Upper lobe of left lung (tissue), 6 donors: ENCODE measurements at places on chromosomes 5 and 9.

DNA sequence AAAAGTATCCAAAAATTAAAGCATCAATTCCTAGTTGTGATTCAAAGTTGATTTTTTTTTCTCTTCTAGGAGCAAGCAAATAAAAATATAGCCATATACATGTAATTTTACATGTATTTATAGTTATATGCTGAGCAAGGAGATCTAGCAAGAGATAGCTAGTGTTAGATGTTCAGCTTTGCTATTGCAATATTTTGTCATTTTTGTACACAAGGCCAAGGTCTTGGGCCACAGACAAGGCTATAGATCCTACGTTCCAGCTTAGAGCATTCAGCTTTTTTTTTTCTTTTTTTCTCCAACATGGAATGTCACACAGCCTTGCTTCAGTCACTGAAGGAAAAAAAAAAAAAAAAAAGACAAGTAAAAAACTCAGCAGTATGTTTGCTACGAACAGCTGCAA is 36.8 kb downstream of the HMGCR start:
- DNase-seq = no peak

DNA sequence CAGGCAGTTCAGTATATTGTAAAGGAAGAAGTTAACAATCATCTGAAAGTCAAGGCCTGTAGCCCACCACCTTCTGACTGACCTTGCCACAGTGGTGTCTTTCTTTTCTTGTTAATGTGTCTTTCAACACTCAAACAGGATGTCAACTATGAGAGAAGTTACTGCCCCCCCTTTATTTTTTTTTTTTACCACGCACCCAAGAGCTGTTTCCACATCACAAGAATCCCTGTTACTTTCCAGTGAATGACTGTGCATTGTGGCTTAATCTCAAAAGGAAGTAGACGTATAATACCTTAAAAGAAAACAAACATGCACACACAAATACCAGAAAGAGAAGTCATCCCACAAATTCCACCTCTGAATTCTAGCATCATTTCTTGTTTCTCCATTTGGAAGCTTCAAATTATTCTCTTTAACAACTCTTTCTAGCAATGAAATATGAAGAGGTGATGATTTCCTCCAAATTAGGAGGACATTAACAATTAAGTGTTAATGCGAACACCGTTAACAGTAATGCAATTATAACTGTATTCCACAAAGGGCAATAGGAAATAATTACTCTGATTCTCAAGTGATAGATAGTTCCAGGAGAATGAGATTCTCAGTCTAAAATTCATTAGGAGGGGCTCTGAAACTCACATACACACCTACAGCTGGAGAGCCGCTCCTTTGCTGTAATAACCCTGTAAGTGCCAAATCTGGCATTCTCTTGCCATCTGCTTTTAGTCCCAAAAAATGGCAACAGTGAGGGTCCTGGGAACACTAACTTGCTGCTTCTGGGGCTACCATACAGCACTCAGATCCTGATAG is 201.0 kb downstream of the EFNA5 start:
- DNase-seq = no peak

DNA sequence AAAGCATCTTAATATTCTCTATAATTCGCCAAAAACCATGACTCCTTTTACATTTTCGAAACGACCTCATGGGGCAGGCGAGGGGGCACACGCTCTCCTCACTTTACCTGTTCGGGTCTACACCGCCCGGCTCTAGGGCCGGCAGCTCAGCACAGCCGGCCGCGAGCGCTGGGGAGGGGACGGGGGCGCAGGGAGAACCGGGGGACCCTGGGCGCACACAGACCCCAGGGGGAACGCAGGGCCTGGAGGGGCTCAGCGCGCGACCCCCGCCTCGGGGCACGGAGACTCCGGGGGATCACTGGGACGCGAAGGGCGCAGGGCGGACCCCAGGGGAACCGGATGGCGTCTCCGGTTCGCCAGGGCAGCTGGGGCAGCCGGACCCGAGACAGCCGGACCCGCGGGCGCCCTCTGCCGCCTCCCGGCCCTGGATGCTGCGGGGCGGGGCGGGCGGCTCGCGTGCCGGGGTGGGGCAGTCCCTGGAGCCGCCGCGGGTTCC is at the start of gene AHRR:
Gene AHRR, plus strand, starts transcription at position 485 of the 496 bp plus-strand sequence. CDS start 22,189 bp downstream, outside the sequence.
- peak; percentile 95 for DNase-seq

- DNase-seq = no peak
These were observed 7.7 kb upstream of the NFIB start for GRCh38 chr9:14321517-14322130.

DNA sequence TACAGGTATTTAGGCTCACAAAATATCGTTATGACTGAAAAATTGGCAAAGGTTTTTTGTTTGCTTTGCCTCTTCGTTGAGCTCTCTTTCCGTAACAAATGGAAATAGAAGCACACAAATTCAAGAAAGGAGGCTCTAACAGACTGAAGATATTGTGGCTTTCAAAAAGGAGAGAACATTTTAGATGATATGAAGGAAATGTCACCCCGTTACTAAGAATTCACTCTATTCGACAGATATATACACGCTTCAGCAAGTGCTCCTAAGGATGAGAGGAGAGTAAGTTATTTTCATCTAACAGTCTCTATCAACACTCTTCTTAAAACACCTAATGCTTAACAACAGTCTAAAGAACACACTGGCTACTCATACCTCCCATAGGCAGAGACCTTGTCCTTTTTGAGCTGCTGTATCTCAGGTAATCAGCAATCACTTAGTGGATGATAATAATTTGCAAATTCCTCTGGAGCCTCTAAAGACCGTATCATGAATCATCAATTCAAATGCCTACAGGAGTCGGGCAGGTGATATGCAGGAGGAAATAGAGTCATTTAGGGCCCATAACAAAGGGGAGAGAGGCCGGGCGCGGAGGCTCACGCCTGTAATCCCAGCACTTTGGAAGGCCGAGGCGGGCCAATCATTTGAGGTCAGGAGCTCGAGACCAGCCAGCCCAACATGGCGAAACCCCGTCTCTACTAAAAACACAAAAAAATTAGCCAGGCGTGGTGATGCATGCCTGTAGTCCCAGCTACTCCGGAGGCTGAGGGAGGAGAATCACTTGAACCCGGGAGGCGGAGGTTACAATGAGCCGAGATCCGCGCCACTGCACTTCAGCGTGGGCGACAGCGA is 1.4 kb upstream of the HSDL2 start:
- peak; percentile 55 for DNase-seq

DNA sequence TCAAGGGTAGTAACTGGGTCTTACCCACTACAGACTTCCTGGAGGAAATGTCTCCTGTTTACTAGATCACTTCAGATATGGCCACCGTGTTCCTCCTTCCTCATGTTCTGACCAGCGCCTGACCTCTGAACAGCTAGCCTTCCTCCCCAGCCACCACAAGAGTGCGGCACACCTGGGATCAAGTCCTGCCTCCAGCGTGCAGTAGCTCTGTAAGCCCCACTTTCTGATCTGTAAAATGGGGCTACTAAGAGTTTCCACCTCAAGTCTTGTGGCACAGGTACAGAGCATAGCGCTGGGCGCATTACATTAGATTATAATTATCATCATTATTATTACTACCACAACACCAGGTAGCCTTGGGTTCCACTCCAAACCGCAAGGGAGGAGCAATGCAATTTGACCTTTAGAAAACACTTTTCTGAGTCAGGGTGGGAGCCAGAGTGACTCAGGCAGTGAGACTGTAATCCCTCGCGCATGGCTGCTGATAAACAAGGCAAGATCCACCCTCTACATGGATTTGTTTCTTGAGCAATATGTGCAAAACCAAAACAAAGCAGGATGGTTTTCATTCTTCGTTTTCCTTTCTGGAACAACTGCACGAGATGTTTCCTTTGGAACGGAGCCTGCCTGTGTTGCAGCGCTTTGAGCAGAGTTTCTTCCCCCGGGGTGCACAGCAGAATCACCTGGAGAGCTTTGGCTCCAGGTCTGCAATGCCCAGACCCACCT is 65.0 kb upstream of the ANGPTL2 start:
- DNase-seq = no peak

GRCh38 chr5:43171451-43171850 is 20.6 kb upstream of the NIM1K start:
- no peak for DNase-seq

- DNase-seq = peak; percentile 67
These were observed 52.7 kb upstream of the TJP2 start for GRCh38 chr9:69121155-69122081.

- no peak for DNase-seq
These were observed 52.0 kb downstream of the FYB1 start for GRCh38 chr5:39167141-39167971.

DNA sequence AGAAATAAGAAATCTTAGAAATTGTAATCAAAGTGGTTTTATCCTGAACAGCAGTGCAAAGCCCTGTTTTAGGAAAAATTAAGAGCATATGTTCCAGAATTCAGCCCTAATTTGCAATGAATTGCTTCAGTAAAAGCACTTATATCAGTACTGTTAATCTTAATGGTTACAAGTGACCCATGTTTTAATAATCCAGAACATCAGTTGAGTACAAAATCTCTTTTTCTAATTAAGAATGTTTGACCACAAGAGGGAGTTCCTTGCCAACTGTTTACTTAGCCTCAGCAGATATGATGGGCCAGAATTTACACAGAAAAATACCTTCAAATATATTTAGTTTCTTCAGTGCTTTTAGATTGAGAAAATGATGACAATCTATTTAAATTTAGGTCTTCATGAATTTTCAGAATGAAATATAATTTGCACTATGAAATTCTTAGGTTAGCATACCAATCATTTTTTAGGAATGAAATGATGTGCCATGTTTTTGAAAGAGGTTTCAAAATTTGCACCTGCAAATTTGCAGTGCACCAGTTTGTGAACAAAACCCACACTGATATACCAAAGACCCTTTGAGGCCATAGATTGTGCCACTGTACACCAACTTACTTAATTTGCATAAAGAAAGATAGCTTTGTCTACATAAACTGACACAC is 926.3 kb upstream of the ARRDC3 start:
- DNase-seq = no peak

DNA sequence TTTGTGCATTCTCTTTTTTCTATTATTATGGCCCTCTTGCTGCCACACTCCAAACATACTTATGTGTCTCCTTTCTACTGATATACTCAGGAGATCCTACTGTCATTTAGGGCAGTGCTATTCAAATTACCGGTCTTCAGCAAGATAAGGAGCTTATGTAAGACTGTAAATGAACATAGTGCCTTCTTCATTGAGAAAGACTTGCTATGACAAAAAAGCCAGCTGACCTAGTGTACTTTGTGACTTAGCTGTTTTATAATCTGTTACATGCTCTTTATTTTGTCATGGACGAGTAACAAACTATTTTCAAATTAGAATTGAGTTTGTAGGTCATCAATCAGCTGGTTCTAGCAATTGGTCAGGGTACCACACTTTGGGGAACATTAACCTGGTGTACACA is 32.8 kb downstream of the RANBP17 start:
- no peak for DNase-seq

DNA sequence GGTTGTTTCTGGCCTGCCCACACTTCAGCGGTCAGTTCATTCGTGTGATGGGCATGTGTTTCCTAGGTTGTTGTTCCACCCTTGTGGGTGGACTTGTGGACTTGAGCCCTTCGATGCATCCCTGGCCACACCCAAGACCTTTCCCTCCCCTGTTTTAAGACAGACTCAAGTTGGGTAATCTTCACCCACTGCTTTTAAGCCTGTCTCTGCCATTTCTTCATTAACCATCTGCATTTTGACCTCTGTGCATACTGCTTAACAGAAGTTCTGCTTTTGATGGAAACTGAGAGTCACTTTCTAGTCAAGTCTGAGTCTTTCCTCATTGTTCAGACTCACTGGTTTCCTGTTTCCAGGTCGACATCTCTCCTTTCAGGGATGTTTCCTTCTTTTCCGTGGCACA is 233.7 kb downstream of the ARHGEF28 start:
- no peak for DNase-seq

DNA sequence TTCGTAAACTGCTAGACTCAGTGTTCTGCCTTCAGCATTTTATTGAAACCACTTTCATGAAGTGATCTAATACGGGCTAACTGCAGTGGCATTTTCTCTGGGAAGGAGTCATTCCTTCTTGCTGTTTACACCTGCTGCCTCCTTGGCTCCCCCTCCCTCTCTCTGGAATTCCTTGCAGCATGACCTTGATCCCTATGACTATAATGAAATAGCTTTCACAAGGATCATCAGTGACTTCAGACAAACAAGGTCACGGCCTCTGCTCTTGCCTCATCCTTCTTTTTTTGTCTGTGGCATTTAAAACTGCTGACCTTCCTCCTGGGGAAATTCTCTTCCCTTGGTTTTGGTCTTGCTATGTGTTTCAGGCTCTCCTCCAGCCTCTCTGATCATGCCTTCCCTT is 90.2 kb downstream of the ZNF462 start:
- no peak for DNase-seq

DNA sequence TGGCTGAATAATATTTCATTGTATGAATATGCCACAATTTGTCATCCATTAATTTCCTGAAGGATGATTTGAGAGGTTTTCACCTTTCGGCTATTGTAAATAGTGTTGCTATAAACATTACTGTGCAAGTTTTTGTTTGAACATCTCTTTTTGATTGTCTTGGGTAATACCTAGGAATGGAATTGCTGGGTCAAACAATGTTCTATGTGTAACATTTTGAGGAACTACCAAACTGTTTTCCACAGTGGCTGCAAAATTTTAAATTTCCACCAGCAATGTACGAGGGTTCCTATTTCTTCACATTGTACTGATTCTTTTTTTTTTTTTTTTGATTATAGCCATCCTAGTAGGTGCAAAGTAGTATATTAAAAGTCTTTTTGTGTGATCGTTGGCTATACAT is 63.8 kb upstream of the ANKH start:
- DNase-seq = no peak

DNA sequence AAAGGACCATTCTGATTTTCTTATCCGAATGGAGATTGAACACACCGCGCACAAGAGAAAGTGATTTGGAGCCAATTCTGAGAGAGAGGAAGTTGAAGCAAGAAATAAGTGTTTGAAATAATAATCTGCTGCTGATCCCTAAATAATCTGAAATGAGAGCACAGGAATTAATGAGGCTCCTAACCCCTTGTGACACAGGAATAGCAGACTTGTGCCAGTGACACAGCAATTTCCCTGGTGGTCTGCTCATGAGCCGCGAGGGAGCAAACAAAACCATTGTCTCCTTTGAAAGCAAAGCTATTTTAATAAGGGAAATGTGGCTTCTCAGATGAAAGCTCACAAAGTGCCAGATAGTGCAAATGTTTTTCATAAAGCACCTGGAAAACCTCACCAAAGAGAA is 936.1 kb upstream of the WWC1 start:
- DNase-seq = no peak

GRCh38 chr9:127905004-127905728 is 5.8 kb upstream of the ST6GALNAC6 start:
- DNase-seq = no peak

DNA sequence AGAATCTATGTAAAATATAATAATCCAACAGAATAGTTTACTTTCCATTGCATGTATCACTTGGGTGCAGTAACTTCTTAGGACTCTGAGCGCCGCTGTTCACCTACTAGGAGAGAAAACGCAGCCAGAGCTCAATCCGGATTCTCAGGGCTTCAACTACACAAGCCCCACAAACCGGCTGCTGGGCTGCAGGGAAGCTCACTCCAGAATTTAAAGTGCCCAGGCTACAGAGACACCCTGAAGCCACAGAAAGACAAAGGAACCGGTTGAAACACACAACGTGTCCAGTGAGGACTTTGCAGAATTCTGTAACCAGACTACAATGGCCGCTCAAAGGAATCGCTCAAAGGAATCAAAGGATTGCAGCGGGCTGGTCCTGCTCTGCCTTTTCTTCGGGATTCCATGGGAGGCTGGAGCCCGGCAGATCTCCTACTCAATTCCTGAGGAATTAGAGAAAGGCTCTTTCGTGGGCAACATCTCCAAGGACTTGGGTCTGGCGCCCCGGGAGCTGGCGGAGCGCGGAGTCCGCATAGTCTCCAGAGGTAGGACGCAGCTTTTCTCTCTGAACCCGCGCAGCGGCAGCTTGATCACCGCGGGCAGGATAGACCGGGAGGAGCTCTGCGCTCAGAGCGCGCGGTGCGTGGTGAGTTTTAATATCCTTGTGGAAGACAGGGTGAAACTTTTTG is at the start of gene PCDHGA10:
Gene PCDHGA10, plus strand, starts transcription at position 134 of the 686 bp plus-strand sequence. Its CDS starts 189 bp downstream, at position 323.
- DNase-seq = peak; percentile 58
